ENCODE measurements at places on chromosomes 12 and 14.

DNA sequence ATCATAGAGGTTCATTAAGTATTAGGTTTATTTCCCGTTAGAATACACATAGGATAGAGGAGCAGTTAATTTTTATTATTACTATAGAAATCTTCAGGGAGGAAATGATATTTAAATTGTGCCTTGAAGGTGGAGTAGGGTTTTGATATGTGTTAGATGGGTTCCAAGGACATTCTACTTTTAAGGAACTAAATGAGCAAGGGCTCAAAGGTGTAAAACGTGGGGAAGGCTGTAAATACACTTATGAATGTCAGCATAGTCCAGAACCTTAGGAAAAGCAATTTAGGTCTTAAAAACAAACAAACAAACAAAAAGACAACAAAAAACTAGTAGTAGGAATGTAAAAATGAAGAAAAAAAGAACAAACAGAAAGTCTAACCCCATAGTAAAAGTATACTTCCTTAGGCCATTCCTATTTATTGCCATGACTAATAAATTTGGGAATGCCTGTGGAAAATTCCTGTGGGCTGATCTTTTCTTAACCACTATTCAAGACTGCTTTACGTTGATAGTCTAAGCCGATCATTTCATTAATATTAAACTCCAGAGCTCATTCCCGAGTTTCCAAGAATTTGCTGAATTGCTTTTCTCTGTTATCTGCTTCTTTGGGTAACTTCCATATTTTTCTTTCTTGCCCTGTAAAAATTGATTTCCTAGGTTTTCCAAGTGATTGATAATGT lies 180.3 kb downstream of the RAD51B start:
- no peak for DNase-seq

- DNase-seq: peak; percentile 51
Observed at GRCh38 chr12:113066813-113067400, 10.4 kb downstream of the DTX1 start.

GRCh38 chr14:98941481-98941880 lies 330.5 kb downstream of the BCL11B start:
- DNase-seq: no peak

- DNase-seq: no peak
Observed at GRCh38 chr12:32569259-32569658, 109.8 kb upstream of the DNM1L start.

DNA sequence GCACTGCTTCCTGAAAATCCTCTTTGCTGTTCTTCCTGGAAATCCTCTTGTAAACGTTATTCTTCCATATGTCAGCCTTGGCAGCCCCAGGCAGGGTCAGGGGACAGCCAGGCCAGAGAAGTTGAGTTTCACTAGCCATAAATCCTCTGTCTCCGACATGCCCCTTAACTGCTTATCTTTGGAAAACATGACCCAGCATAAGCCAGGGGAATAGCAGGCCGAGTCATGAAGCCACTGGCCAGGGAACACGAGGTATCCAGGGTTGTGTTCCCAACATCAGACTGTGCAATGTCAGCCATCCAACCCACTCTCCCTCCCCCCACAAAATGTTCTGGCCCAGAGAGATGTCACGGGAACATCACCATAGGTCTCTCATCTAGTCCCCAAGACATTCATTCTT lies 453.9 kb downstream of the MED13L start:
- no peak for DNase-seq

- DNase-seq: no peak
Observed at GRCh38 chr12:32499048-32499447, 99.7 kb downstream of the FGD4 start.

- no peak for DNase-seq
Observed at GRCh38 chr12:180445-180844, 33.5 kb downstream of the SLC6A12 start.

DNA sequence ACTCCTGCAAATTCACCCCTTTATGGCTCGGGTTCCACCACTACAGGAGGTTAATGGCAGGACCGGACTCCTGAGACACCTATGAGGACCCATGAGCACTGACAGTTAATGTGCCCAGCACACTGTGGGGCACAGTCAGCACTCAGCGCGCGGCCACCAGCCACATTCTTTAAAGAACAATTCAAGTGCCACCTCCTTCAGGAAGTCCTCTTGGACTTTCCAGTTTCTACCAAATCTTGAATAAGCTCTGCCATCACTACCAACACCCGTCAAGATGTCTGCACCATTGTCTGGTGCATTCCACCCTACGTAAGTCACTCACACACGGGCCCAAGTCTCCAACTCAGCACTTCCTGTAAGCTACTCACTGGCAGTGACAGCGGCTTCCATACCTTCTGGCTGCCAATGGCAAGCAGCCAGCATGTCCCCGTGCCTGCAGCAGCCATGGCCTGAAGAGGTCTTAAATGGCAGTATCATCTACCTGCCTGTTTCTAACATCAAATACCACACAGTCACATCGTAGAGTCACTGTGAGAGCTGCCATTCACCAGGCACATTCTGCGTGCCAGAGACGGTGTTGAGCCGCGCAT lies 48.5 kb downstream of the CDC42BPB start:
- no peak for DNase-seq

- DNase-seq: no peak
Observed at GRCh38 chr14:103259801-103260628, 74.0 kb upstream of the EIF5 start.

DNA sequence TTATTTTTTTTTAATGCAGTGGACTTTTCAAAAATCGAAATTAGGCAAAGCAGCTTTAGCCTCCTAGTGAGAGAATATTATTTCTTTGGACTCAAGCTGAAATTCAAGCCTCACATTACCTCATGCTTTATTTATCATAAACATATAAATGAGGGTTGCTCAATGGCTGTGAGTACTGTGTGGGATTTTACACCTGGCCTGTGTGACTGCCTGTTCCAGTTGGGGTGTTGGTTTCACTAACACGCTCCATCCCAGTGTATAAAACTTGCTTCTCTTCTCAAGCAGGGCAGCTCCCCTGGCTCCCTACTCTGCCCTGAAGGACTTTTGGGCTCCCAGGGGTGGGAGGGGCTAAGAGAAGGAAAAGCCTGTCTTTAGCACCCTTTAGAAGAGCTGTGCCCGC lies 15.0 kb downstream of the ANKLE2 start:
- DNase-seq: no peak

- DNase-seq: no peak
Observed at GRCh38 chr14:64265222-64265621, 28.9 kb downstream of the ESR2 start.

DNA sequence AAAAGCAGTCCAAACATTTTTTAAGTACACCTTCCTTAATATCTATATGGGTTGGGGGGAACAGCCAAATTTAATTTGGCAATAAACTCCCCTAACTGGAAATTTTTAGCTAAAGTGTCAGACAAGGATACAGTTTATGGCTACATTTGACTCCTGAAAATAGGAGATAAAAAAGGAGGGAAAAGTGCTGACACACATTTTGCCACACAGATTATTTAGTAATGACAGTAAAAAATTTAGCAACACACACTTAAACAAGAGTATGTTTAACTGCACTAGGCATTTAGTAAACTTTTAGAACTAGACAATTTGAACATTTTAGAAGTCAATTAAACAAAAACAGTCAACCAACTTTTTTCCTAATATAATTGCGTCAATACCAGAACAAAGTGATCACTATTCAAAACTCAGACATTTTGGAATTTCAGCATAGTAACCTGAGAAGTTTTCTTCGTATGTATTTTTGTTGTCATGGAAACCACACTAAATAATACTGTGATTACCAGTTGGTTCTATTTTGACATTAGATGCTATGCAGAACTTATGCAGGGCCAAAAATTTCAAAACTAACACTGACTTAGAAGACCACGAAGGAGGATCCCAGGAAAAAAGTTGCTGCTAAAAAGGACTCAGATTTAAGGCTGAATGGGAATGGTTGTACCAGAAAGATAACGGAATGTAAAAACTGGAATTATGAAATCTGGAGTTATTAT lies 13.4 kb downstream of the GMFB start:
- DNase-seq: no peak

DNA sequence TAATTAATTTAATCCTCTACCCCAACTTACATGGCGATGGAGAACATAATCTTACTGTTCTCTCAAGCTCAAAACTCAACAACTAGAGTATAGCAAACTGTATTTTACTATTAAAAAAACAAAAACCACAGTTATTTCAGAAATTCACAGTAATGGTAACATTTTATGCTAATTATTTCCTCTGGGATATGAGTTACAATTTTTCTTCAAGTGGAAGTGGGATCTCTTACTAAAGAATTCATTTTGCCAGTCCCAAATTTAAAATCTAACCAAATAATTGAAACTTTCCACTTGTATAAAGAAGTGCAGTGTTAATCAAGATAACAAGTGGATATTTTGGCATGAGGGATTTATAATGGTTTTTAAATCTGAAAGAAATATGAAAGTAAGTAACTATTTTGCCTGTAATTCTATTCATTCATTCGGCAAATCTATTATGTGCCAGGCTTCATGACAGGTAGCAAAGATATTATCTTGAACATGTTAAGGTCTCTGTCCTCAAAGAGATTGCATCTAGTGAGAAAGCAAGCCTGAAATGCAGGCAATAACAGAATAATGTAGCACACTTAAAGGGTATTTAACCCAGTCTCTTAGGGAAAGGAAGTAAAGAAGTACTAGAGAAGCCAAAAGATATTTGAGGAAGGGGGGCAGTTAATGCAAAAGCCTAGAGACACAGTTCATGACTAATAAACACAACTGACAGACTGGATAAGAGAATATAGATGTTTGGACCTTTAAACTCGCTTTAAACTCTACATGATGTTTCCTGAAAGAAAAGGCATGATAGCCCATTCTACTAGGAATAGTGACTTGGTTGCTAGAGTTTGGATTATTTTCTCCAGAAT lies 44.0 kb downstream of the TAOK3 start:
- no peak for DNase-seq

DNA sequence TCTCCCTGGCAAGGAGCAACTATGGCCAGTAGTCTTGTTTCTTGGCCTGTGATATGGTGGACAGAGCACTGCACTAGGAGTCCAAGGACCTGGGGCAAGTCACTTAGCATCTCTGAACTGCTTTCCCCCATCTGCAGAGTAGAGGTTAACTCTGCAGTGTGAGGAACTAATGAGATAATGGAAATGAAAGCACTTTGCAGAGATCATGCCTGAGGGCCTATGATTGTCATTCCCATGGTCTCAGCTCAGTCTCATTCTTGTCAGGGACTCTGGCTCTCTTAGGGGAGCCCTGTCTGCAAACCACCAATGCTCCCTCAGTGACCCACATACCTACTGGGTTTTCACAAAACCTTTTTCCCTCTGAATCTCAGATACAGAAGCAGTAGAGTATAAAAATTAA lies 6.5 kb upstream of the PNMA1 start:
- no peak for DNase-seq

DNA sequence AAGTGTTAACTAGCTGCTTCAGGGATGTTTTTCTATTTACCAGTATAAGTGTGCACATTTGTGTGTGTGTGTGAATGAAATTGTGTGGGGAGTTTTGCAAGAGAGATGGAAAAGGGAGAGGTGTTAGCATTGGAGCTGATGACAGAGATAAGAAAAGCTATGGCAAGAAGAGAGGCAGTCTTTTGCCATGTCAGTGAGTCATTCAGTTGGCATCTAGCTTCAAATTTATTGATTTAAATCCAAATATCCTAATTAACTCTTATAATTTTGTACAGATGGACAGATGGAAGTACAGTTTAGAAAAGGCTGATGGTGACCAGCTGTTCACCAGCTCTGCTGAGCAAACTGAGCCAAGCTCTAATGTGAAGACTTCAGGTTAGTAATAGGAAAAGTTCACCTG lies 3.3 kb upstream of the BHLHE41 start:
- no peak for DNase-seq

DNA sequence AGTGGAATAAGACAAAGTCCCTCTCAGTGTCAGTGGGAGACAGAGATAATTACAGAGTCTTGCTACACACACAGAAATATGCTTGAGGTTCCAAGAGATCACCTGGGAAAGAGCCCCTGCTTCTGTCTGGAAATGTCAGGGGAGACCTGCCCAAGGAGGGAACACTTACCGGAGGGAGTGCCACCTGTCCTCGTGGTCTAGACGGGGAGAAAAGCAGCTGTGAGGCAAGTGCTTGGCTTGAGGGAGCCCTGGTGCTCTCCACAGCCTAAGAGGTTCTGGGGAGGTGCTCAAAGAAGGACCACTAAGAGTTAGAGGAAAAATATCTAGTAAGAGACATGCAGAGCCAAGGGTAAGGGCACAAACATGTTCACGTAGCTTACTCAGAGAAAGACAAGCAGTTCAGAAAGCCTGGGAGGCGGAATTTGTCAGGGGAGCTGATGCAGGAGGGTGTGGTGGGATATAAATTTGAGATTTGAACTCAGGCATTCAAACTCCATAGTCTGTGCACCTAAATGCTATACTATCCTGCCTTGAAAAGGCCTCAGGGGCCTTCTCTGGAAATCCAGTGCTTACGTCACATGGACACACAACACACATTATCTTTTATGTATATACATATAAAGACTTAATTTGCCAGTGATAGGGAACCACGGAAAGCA lies 38.2 kb upstream of the GNPNAT1 start:
- DNase-seq: no peak

DNA sequence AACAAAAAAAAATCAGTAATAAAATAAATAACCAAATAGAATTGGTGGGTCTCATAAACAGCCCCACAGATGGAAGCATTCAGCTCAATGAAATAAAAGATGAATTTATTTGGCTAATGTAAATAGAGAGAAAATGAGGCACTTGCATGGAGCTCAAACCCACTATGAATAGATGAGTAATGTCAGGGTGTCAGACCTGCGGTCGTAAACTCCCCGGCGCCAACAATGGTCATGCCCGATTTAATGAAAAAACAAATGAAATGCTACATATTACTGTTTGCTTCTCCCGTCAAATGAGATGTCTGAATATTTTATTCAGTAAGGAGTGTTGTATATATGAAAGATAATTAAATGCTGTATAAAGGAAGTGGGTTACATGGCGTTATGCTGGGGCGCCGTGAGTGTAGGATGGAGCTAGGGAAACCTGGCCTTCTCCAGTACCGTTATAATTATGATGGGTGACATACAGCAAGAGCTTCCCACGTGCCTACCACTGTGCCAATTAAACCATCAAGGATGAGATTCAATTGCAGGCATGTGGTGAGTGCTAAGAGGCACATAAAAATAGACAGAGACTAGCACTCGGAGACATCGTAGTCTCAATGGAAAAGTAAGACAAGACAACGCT lies 648.1 kb downstream of the BCL11B start:
- no peak for DNase-seq

DNA sequence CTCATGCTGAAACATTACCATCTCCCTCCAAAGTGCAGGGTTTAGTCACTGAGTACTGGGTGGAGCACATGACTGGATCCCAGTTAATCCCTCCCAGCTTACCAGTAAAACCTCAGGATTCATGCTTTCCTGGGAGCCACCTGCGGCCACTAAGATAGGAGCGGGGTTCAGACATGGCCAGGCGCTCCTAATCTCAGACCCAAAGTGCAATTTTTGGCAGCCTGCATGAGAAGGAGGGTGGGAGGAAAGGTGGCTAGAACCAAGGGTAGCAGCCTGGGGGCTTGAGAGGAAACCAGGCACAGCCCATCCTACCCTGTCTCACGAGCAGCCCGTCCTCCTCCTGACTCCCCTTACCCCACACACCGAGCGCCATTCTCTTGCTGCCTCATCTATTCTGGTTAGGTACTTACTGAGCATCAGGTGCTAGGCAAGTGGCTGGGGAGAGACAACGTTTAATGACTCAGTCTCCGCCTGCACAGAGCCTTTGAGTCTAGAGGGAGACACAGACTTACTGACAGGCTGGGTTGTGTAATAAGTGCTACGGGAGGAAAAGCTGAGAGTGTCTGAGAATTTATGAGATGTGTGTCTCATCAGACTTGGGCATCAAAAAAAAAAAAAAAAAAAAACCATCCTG lies 9.9 kb downstream of the GPRC5A start:
- DNase-seq: no peak

GRCh38 chr14:56261046-56261445 lies 142.8 kb downstream of the PELI2 start:
- DNase-seq: no peak

Measured in H9 (cell line).